ENCODE measurements at places on chromosomes 11 and 22.
A peak's percentile ranks its signal among the peaks of the same experiment; 100 is the strongest.

- no peak for DNase-seq
These were observed 4.1 kb upstream of the STT3A start for GRCh38 chr11:125588505-125588904.

DNA sequence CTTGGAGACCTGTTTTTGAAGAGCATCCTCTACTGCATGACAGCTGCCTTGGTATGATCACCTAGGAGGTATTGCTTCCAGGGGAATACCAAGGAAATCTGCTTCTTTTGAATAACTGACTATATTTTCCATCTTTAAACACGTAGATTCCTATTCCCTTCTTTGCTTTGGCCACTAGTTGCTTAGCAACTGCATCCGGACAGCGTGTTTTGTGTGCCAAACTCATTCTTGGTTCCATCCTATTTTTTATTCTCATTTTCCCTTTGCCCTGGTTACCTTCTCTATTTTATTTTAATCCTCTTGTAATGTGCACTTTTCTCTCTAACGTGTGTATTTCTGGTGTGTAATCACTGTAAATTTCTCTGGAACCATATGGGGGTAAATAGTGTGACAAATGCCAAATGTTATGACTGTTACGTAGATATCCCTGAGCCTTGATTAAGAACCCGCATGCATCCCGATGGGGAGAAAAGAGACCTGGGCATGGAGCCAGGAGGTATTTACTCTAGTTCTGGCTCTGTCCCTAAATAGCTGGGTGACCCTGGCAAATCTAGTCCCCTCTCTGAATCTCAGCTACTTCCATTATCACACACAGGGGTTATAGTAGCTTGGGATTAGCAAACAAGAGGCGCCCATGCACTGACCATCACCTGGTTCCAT is 241.7 kb downstream of the MIAT start:
- DNase-seq, result no peak

DNA sequence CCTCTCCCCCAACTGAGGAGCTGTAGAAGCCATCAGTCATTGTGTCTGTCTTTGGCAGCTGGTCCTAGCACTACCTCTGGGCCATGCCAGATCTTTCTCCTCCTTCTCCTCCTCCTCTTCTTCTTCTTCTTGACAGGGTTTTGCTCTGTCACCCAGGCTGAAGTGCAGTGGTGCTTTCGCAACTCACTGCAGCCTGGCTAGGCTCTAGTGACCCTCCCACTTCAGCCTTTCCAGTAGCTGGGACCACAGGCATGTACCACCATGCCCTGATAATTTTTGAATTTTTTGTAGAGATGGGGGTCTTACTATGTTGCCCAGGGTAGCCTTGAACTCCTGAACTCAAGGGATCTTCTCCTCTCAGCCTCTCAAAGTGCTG is 50.1 kb upstream of the SHANK2 start:
- no peak for DNase-seq

GRCh38 chr11:61728066-61728939 is 24.1 kb upstream of the MYRF start:
- no peak for DNase-seq

DNA sequence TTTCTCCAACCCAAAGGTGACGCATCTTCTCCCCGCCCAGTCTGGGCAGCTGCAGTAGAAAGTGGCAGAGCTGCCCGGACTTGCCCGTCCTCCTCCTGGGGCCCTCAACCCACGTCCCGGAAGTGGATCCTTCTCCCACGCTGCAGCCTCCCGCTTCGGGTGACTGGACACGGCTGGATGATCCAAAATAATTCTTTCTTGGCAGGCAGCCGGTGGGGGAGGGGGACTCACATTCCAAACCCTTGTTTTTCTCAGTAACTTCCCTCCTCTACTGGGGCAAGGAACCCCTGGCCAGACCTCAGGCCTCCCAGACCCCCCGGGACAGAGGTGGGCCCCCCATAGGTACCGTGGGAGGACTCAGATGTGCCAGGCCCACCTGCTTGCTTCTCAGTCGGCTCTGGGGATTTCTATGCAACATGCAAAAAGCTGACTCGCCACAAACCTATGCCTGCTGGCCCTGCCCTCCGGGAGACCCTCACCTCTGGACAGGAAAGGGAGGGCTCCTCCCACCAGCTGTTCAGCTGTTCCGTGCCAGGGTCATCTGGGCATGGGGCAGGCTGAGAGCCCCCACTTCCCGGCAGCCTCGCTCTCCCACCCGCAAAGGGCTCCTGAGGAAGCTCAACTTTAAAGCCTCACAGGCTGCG is 1.4 kb downstream of the PLXNB2 start:
- no peak for DNase-seq

- DNase-seq, result peak; percentile 79
These were observed 6.7 kb upstream of the GDPD5 start for GRCh38 chr11:75532200-75533048.

- no peak for DNase-seq
These were observed 58.8 kb downstream of the PDGFD start for GRCh38 chr11:104105155-104105554.

Data from natural killer cell treated with Interleukin-12 subunit alpha and Interleukin-12 subunit beta and Interleukin-15 and Interleukin-18, amount 100 ng/mL, for 72 hours (primary cell).